ENCODE measurements at places on chromosomes 5 and 9.

DNA sequence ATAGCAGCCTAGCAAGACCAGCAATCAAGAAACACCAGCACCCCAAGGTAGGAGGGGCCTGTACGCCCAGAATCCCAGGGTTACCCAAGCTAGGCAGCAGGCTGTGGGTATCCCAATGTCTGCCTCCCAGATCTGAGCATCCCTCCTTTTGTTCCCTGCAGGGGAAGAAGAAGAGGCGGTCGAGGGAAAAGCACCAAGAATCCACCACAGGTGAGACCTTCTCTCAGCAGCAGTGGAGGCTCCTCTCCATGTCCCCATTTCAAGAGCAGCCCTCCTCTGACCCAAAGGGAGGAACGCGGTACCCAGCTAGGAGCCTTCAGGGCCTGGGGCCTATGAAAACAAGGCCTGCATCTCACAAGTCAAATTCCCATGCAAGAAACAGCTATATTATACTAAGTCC lies 28.9 kb downstream of the TCF7 start:
- DNase-seq, result no peak

DNA sequence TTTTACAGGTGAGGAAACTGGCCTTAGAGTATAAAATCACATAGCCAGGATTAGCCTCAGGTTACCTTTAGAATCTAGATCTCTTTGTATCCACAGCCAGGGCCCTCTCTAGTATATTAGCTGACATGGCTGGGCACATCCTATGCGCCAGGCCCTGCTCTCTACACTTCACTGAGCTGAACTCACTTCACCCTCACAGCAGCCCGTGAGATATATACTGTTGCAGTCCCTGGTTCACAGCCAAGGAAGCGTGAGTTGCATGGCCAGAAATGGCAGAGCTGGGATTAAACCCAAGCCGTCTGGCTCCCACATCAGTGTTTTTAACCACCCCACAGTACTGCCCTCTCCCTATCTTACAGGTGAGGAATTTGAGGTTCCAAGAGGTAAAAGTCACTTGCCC lies 58.4 kb downstream of the DAB2IP start:
- no peak for DNase-seq

GRCh38 chr5:55923177-55923771 lies 71.5 kb downstream of the IL6ST start:
- DNase-seq, result no peak

- DNase-seq, result no peak
These were observed 156.6 kb downstream of the TLR4 start for GRCh38 chr9:117860849-117861248.

- DNase-seq, result peak; percentile 6
These were observed 16.0 kb upstream of the SLC9A3 start for GRCh38 chr5:540071-540905.

GRCh38 chr5:131521252-131521651 lies 113.8 kb downstream of the RAPGEF6 start:
- DNase-seq, result no peak

All from head of caudate nucleus (tissue), 42 donors.